ENCODE measurements at places on chromosomes 11 and 22. TPM values are rescaled to one million over a fixed set of nuclear protein-coding genes. Genes with fewer than 3 reads are reported as not detected.

GRCh38 chr11:10526974-10527918, 13.7 kb downstream of the RNF141 start:
- no peak for DNase-seq

- peak; percentile 38 for DNase-seq
Observed at GRCh38 chr22:28299753-28300152, 379.9 kb downstream of the TTC28 start.

GRCh38 chr11:57647960-57648800, 1.5 kb downstream of the YPEL4 start:
- DNase-seq: no peak

SAA1 gene
- 3.3 TPM for total RNA-seq

SUSD2 gene
- 17.6 TPM for total RNA-seq

KCNJ1 gene
- total RNA-seq: not detected

ACCS gene
- total RNA-seq: 13.1 TPM

TBX10 gene
- not detected for total RNA-seq

UBQLN3 gene
- 1.2 TPM for total RNA-seq

NDUFA6 gene
- total RNA-seq: 36.5 TPM

MALAT1 gene
- total RNA-seq: 6,732 TPM
